Prostate gland (tissue), 2 donors: ENCODE measurements at places on chromosomes 2 and 18.

DNA sequence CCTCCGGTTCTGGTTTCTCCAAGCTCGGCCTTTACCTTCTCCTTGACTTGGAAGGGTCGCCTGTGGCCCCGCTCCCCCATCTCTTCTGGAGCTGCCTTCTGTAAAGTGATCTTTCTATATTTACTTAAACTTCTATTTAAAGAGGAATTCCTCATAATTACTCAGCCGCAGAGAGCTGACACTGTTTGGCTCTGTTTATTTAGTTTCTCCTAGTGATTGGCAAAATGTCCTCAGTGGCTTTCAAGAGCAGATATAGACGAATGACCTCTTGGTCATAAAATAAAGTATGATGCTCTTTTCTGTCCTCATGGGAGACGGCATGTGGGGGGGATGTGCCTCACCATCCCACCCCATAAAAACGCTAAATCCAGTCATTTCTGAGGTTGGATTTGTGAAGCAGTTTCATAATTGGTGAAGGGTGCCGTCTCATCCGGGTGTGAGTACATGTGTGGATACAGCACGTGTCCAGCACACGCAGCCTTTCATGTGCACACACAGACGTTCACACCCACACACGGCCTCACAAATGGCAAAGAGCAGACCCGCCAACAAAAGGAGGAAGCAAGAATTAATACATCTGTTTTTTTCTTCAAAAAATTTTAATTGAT lies 43.4 kb upstream of the SMAD7 start:
- DNase-seq, result no peak
- H3K36me3 ChIP-seq, result no peaks in the 10 kb centered on the region
- no peaks in the 10 kb centered on the region for H3K27me3 ChIP-seq
- H3K4me3 ChIP-seq, result no peak overlapping the region
- no peak overlapping the region for H3K27ac ChIP-seq

- no peak for DNase-seq
- no peak overlapping the region for H3K4me3 ChIP-seq
- H3K27me3 ChIP-seq, result no peaks in the 10 kb centered on the region
- no peaks in the 10 kb centered on the region for H3K36me3 ChIP-seq
- no peak overlapping the region for H3K27ac ChIP-seq
- H3K4me1 ChIP-seq, result no peaks in the 10 kb centered on the region
Observed at GRCh38 chr2:190837420-190837819, 43.2 kb upstream of the GLS start.

DNA sequence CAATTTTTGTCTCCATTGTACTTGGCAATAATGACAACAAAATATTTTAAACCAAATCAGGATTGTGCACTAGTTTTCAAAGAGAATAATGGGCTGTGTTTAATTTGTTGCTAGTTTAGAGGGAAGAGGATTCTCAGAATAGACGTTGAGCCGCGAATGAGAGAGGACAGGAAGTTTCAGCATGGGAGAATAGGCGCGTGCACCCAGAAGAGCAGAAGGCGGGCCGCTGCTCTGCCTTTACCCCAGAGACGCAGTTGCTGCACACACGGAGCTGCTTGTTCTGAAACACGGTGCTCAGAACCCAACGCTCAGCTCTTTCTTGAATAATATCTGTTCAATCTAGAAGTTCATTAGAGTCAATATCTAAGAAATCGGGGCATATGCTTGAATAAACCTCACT lies 223.4 kb downstream of the MYT1L start:
- H3K27ac ChIP-seq, result no peak overlapping the region
- no peaks in the 10 kb centered on the region for H3K4me1 ChIP-seq
- no peak overlapping the region for H3K4me3 ChIP-seq
- DNase-seq, result no peak
- no peaks in the 10 kb centered on the region for H3K27me3 ChIP-seq

- H3K27ac ChIP-seq, result no peak overlapping the region
- DNase-seq, result no peak
- H3K4me3 ChIP-seq, result no peak overlapping the region
- H3K27me3 ChIP-seq, result no peaks in the 10 kb centered on the region
- no peaks in the 10 kb centered on the region for H3K4me1 ChIP-seq
- H3K36me3 ChIP-seq, result no peaks in the 10 kb centered on the region
Observed at GRCh38 chr18:23658285-23658684, 4.4 kb downstream of the ANKRD29 start.
